WTC11 (cell line): ENCODE measurements at places on chromosomes 1 and 21. TPM values are rescaled to one million over a fixed set of nuclear protein-coding genes. Genes with fewer than 3 reads are reported as not detected.

GRCh38 chr1:116123837-116124533 lies 12.8 kb downstream of the MAB21L3 start:
- no peaks in the 10 kb centered on the region; the same call in 1 of the 2 replicates for H3K27me3 ChIP-seq
- no peak for DNase-seq
- H3K36me3 ChIP-seq: no peaks in the 10 kb centered on the region

DNA sequence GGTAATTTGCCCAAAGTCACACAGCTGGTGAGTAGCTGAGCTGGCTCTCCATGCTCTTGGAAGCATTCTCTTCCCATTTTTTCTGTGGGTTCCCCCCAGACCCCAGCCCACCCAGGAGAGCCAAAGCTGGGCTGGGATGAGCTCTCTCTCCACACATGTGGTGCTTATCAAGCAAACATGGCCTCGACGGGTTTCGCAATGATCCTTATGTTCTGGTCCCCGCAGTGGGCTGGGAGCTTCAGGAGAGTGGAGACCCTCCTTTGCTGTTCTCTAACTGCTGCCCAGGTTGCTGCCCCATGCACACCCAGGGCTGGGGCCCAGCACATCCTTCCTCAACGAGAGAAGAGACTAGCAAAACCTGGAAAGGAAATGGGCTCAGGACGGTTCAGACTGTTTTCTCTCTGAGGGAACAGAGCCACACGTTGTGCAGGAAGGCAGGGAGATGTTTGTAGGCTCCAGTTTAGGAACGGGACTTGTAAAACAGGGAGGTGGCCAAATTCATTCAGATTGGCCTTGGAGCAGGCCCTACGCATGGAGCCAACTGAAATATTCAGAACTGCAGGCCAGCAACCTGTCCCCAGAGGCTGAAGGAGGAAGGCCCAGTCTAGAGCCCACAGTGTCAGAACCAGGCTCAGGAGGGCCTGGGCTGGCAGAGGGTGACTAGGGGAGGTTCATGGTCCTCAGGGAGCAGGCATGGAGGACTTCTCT lies 27.2 kb upstream of the CSF1 start:
- no peak overlapping the region for H3K27ac ChIP-seq
- H3K4me3 ChIP-seq: no peak overlapping the region
- H3K36me3 ChIP-seq: no peaks in the 10 kb centered on the region
- H3K27me3 ChIP-seq: no peaks in the 10 kb centered on the region
- DNase-seq: no peak
- H3K4me1 ChIP-seq: peaks cover 29% of the 10 kb centered on the region

- no peak overlapping the region for H3K4me3 ChIP-seq
- peaks cover 19% of the 10 kb centered on the region for H3K4me1 ChIP-seq
- H3K36me3 ChIP-seq: no peaks in the 10 kb centered on the region
- no peak for DNase-seq
- H3K27me3 ChIP-seq: no peaks in the 10 kb centered on the region
Observed at GRCh38 chr1:185480545-185480944, 163.5 kb upstream of the IVNS1ABP start.

DNA sequence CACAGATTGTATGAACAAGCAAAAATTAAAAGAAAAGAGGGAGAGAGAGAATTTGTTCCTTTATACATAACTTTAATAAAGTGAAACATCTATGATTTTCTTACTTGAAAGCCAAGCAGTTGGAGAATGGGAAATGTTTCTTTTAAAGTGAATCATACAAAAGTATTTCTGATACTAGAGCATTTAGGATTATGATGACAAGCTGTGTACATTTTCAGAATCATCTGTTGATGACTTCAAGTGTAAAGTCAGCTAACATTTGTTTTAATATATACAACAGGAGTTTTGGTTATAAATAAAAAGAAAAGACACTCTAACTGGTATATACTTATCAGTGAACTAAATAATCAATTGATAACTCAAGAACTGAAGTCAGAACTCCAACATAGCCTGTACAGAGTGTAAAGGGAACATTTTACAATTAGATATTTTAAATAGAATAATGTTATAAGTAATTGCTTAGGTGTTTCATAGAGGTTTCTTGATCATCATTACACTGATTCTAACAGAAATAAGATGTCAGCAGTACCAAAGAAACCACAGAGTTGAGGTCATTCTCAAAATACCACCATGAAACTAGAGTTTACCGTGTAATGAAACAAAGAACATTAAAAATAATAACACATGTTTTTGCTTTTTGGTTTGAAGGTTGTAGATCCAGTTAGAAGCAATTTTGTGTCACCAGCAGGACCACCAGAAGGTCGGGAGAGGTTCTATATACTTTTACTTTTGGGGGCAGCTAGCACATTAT lies 103.4 kb downstream of the COL24A1 start:
- H3K36me3 ChIP-seq: no peaks in the 10 kb centered on the region
- no peak overlapping the region for H3K27ac ChIP-seq
- no peaks in the 10 kb centered on the region for H3K27me3 ChIP-seq
- H3K4me1 ChIP-seq: no peaks in the 10 kb centered on the region
- no peak for DNase-seq
- H3K4me3 ChIP-seq: no peak overlapping the region

RHD gene
- not detected in 3 replicates for total RNA-seq

OR2L5 gene
- total RNA-seq: not detected in 3 replicates

DNA sequence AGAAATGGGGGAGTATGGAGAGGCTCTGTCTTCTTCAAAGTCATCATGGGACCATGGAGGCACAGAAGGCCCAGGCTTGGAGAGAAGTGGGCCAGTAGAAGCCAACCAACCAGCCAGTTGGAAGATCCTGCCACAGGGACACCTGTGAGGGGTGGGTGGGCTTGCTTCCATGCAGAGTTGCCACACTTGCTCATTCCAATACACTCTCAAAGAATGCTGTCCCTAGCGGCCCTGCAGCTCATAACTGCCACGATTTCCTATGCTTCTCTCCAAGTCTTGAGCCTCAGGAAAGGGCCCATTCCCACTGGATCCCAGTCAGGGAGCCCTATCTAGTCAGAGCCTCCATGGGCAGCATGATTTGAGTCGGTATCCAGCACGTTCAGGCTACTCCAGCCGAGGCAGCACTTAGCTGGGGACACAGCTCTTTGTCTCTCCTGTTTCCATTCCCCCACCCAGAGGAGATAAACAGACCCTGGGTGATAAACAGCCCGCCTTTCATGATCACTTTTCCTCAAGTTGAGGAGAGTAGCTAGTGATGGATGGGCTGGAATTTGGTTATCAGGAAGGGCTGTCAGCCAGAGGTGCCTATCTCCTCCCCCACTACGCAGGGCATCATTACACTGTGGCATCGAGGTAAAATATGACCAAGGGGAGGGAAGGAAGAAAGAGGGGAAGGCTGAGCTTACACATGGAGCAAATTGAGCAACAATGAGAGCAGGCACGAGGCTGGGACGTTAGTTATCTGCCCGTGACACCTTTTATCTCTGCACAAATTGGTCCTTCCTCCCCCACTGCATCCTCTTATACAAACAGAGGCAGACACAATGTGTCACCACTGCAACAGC lies 64.6 kb downstream of the ERI3 start:
- H3K4me1 ChIP-seq: no peaks in the 10 kb centered on the region
- no peaks in the 10 kb centered on the region for H3K27me3 ChIP-seq
- H3K36me3 ChIP-seq: peaks cover 10% of the 10 kb centered on the region
- H3K4me3 ChIP-seq: no peak overlapping the region

GRCh38 chr1:24301785-24302175 lies 17.4 kb upstream of the GRHL3 start:
- peaks cover 7% of the 10 kb centered on the region for H3K27me3 ChIP-seq
- peaks cover 26% of the 10 kb centered on the region for H3K4me1 ChIP-seq
- no peak overlapping the region for H3K4me3 ChIP-seq
- no peak overlapping the region for H3K27ac ChIP-seq
- no peaks in the 10 kb centered on the region for H3K36me3 ChIP-seq

DNA sequence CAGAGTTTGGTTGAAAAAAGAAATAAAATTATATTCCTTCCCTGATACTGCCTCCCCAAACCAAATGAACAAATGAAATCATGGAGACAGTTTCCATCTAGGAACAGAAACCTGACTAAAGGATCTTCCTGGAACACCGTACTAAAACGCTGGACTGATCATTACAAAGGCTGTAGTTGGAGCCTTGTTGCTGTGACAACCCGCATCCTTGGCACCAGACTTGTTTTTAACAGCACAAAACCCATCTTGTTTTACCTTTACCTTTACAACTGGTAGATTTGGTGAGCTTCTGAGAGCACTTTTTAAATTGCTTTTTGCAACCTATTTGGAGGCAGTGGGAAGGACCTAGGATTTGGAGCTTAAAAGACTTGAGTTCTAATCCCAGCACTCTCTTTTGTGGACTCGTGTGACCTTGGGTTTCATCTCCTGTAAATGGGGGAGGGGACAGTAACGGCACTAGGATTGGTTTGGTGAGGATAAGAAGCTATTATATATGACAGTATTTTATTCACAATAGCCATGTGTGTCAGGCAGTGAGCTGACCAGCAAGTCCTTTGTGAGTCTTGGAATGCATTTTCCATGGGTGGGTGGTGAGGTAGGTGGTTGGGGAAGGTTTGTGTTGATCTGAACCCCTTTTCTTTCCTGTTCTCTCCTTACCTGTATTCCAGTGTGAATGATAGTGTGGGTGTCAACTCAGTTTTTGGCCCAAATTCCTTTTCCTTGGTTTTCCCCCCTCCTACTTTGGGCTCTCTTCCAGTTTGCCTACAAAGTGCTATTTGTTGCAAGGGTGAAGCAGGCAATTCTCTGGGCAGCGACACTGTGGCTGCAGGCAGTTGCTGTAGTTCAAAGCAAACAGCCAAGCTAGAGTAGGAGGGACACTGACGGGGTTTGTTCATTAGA lies 12.6 kb downstream of the LRRC8D start:
- H3K4me3 ChIP-seq: no peak overlapping the region
- DNase-seq: no peak
- H3K36me3 ChIP-seq: peaks cover under 1% of the 10 kb centered on the region; the same call in 1 of the 2 replicates
- peaks cover 78% of the 10 kb centered on the region for H3K4me1 ChIP-seq

DNA sequence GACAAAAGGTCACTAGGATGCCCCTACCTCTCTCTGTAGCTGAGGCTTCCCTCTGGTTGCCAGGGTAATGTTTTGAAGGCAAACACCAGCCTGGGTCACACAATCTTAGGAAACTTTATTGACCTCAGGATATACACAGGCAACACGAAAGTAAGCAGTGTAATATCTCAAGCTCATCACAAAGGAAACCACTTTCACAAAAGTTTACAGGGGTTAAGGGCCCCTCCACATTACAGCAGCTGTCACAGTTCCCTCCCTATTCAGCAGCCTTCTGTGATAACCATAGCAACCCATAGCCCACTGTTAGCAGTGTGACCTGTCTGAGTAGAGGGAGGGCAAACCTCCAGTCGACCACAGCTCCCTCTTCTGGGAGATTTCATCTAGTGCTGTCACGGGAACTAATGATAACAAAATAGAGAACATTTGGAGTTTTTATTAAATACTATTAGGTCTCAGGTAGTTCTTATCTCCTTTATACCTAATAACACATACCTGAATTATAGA lies 149.8 kb downstream of the PTPRC start:
- no peak overlapping the region for H3K4me3 ChIP-seq
- peaks cover 21% of the 10 kb centered on the region for H3K4me1 ChIP-seq
- H3K27ac ChIP-seq: no peak overlapping the region
- peak; percentile 65 for DNase-seq

DNA sequence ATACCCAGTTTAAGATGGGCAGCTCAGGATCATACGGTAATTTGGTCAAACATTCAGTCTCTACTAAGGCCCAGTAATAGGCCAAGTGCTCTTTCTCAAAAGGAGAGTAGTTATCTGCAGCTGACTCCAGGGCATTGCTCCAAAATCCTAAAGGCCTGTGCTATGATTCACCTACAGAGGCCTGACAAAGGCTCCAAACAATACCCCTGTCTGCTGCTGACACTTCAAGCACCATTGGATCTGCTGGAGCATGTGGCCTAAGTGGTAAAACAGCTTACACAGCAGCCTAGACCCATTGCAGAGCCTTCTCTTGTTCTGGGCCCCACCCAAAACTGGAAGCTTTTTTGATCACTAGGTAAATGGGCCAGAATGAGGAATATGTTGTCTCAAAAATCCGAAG lies 22.8 kb downstream of the SLAMF7 start:
- peaks cover 3% of the 10 kb centered on the region; the same call in 1 of the 2 replicates for H3K27me3 ChIP-seq
- H3K27ac ChIP-seq: no peak overlapping the region
- no peaks in the 10 kb centered on the region for H3K36me3 ChIP-seq
- no peak for DNase-seq
- no peak overlapping the region for H3K4me3 ChIP-seq

DNA sequence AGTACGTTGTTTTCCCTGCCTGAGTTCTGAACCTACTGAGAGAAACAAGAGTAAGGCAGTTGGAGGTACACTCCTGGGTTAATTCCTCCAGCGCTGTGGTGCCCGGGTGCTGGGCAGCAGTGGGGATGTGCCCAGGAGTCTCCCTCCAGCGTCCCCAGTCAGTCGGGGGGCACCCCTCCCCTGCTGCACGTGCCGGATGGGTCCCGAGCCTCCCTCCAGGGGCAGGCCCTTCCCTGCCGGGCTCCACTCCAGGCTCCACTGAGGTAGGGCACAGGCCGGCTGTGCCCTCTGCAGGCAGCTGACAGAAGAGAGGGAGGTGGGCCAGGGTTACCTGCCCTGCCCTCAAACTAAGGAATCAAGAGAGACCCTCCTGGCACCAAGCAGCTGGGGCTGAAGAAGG lies 238.1 kb upstream of the VAMP3 start:
- no peak overlapping the region for H3K27ac ChIP-seq
- DNase-seq: no peak
- H3K36me3 ChIP-seq: no peaks in the 10 kb centered on the region
- H3K4me1 ChIP-seq: peaks cover 49% of the 10 kb centered on the region

GRCh38 chr21:36113647-36114428 lies 21.0 kb upstream of the CBR3 start:
- peaks cover 40% of the 10 kb centered on the region for H3K36me3 ChIP-seq
- H3K4me3 ChIP-seq: no peak overlapping the region
- peak overlapping the region; percentile 81; the same call in 1 of the 2 replicates for H3K27ac ChIP-seq
- peaks cover 47% of the 10 kb centered on the region for H3K4me1 ChIP-seq
- H3K27me3 ChIP-seq: no peaks in the 10 kb centered on the region

DNA sequence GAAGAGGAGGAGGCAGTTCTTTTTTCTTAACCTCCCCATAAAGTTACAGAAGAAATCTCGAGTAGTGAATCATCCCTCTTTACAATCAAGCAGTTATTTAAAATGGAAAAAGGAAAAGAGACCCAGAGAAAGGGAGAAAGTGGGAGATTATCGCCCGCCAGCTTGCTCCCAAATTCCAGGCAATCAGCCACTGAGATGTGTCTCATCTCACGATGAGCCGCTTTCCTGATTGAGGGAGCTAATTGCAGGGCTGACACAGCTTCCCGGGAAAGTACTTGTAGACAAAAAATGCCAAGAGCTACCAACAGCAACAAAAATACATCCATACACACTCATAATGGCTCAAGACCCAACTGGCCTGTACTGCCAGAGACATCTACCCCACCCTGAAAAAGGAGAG lies 191.6 kb upstream of the ZC3H12A start:
- H3K4me1 ChIP-seq: peaks cover 12% of the 10 kb centered on the region; the same call in 1 of the 2 replicates
- H3K27me3 ChIP-seq: peaks cover 9% of the 10 kb centered on the region
- peaks cover 11% of the 10 kb centered on the region for H3K36me3 ChIP-seq
- no peak for DNase-seq
